ENCODE measurements at places on chromosomes 3 and 15.

DNA sequence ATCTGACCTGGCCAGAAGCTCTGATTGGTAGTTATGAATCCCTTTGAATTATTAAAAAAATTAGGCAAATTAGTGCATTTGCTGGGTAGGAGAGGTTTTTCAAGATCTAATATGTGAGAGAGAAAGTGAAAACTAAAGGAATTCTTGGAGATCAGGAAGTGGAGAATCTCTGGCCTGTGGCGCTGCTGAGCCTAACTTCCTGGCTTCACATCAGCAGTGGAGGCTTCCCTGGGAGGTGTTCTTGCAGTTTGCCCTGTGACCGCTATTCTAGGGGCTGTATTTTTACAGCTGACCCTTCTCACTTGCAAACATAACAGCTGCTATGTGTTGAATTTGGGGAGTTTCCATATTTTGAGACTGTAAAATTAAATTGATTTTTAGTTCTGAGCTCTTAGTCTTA, 166.4 kb downstream of the ATG7 start:
- no peak for DNase-seq

DNA sequence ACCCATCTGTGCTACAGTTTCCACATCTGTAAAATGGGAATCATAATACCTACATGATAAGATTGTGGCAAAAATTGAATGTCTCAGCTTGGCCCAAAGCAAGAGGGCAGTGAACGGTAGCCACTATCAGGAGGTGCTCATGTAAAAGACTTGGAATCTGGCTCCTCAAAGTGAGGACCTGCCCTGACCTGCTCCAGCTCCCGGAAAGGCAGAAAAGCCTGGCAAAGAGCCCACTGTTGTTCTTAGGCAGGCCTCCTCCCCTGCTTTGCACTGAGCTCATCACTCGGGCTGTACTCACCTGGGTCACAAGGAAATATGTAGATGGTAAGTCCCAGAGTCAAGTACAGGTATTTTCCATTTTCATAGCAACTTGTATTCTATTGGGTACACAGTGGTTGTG, 250.7 kb upstream of the TBL1XR1 start:
- no peak for DNase-seq

- DNase-seq = no peak
Measured at GRCh38 chr3:61807865-61808276, 246.5 kb downstream of the PTPRG start.

DNA sequence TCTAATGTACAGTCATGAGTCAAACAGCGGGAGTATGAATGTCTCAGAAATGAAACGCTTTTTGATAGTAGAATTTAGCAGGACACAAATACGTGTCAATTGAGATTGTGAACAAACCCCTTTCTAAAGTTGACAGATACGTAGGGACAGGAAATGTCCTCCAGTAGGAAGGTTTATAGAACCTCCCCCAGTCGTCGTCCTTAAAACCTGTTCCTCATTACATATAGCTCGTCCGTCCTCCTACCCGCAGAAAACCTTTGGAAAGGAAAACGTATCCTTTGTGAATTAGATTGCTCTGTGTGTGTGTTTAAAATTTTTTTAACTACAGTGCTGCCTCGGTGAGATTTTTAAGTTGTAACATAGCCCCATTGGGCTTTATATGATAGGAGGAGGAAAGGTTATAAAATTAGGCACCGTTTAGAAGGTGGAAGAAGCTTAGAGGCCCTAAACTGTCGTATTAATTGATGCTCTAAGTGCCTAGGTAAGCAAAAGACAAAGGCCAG, 4.1 kb downstream of the UBE2E1 start:
- no peak for DNase-seq

DNA sequence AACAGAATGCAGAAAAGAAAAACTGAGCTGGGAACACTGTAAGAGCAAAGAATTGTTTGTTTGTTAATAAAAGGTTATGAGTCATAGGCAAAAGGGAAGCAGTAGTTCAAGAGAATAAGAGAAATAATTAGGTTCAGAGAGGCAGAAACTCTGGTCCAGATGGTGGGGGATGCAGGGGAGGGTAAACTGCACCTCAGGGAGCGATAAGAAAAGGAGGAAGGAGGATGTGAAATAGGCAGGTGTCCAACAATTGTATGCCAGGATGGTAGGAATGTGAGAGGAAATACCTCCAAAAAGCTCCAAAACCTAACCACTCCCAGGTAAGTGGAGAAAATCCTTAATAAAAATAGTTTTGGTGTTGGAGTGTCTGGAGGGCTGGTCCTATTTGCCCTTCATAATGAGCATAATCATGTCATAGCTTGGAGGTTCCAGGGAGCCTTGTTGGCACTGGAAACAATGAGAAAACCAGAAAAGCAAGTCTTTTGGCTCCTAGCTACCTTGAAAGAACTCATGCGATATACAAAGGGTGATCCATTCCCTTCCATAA, 405.4 kb upstream of the TBL1XR1 start:
- DNase-seq = peak; percentile 25

- peak; percentile 28 for DNase-seq
Measured at GRCh38 chr15:90286678-90287077, 21.2 kb downstream of the NGRN start.

- DNase-seq = peak; percentile 89
Measured at GRCh38 chr3:104909198-104909597, 457.5 kb upstream of the ALCAM start.

GRCh38 chr3:13894807-13895154, 14.9 kb upstream of the WNT7A start:
- no peak for DNase-seq

DNA sequence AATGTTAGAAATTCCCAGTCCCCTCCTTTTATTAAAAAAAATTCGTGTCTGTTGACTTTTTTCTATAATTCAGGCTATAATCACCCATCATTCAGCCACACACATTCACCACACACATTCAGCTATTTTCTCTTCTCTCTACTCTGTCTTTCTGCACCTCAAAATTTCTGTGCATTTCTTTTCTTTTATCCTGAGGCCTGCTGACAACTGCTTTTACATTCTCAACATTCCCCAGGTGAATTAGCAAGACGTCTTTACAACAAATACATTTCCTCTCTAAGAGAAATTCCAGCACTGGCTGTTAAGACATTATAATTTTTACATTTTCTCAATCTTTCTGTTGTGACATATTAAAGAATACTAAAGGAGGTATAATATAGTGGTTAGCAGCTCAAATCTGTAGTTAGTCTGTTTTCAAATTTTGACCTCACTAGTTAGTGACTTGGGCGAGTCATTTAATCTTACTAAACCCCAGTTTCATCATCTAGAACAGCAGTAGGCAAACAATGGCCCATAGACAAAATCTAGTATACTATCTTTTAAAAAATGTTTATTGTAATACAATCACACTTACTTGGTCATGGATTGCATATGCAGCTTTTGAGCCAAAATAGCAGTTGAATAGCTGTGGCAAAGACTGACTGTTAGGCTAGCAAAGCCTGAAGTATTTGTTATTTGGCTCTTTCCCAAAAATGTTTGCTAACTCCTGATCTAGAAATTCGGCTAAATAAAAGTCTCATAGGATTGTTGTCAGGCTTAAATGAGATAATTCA, 350.7 kb downstream of the NSUN3 start:
- DNase-seq = peak; percentile 32

- no peak for DNase-seq
Measured at GRCh38 chr15:91589360-91589759, 264.1 kb upstream of the SLCO3A1 start.

DNA sequence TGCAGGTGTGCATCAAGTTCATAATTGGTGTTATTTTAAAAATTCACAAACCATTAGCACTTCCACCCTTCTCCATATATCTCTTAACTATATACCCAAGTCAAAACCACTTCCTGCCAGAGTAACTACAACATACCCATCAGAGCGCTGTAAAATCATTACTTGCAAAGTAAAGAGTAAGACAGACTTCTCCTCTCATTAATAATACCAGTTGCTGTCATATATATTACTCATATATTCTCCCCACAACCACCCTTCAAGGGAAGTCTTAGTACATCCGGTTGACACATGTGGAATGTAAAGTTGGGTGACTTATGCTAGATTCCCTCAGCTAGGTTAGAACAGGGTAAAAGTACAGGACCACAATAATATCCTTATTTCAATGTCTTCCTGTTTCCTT, 5.6 kb downstream of the TERC start:
- DNase-seq = peak; percentile 31
